ENCODE measurements at places on chromosomes 2 and 18. TPM values are rescaled to one million over a fixed set of nuclear protein-coding genes. Genes with fewer than 3 reads are reported as not detected.

- H3K27me3 ChIP-seq = no peaks in the 10 kb centered on the region
- no peak overlapping the region for H3K27ac ChIP-seq
- H3K4me3 ChIP-seq = no peak overlapping the region
- H3K36me3 ChIP-seq = no peaks in the 10 kb centered on the region
- no peaks in the 10 kb centered on the region for H3K4me1 ChIP-seq
These were observed 166.9 kb downstream of the ZNF516 start for GRCh38 chr18:76328140-76328539.

DNA sequence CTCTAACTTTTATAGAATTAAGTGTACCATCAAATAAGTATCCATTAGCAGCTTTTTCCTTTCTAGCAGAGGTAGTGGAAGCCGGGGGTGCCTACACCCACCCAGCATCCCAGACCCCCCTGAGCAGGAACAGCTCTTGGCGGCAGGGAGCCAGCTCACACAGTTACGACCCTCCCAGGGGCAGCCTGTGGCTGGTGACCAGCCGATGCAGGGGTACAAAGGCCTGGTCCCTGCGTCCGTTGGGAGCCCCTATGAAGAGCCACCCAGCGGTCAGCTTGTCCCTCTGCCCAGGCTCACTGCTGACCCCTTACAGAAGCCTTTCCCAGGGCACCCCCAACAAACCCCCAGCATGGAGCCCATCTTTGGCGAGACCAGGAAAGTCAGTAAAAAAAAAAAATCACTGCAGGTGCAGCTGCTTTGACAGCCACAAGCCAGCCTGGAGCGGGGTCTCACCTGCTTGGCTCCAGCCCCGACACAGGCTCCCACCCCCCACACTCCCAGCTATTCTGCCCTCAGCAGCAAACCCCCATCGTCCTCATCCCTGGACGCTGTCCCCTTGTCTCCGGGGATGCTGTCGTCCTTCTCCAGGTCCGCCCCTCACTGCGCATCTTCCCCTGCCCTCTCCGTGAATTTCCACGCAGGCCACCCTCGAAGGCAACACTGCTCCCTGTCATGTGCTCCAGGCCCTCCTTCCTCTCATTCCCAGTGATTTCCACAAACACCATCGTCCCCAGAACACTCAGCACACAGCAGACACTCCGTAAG lies 43.1 kb downstream of the GPC1 start:
- H3K27me3 ChIP-seq = no peaks in the 10 kb centered on the region
- no peak overlapping the region for H3K27ac ChIP-seq
- ATAC-seq = no peak
- no peaks in the 10 kb centered on the region for H3K36me3 ChIP-seq

DNA sequence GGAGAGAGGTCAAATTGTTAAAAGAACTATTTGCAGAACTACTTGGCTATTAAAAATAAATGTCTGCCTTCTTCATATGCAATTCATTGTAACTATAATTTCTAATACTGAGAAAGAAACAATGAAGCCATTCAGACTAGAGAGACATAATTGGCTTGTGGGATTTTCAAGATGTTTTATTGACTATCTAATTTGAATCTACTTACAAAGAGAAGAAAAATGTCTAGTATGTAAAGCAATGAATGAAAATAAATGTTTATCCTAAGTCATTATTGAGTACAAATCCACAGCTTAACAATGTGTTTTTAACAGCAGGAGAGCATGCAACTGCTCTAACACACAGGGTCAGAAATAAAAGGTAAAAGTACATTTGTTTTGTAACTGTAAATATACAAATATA lies 19.2 kb downstream of the RMP24 start:
- H3K4me3 ChIP-seq = no peak overlapping the region
- ATAC-seq = no peak
- H3K4me1 ChIP-seq = no peaks in the 10 kb centered on the region

DNA sequence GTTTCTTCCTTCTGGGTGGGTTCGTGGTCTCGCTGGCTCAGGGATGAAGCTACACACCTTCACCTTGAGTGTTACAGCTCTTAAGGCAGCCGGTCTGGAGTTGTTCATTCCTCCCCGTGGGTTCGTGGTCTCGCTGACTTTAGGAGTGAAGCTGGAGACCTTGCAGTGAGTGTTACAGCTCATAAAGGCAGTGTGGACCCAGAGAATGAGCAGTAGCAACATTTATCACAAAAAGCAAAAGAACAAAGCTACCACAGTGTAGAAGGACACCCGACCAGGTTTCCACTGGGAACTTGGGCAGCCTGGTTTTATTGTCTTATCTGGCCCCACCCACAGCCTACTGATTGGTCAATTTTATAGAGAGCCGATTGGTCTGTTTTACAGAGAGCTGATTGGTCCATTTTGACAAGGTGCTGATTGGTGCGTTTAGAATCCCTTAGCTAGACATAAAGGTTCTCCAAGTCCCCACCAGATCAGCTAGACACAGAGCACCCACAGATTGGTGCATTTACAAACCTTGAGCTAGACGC lies 20.1 kb upstream of the ROCK1 start:
- H3K4me1 ChIP-seq = no peaks in the 10 kb centered on the region
- no peaks in the 10 kb centered on the region for H3K27me3 ChIP-seq
- ATAC-seq = no peak

DNA sequence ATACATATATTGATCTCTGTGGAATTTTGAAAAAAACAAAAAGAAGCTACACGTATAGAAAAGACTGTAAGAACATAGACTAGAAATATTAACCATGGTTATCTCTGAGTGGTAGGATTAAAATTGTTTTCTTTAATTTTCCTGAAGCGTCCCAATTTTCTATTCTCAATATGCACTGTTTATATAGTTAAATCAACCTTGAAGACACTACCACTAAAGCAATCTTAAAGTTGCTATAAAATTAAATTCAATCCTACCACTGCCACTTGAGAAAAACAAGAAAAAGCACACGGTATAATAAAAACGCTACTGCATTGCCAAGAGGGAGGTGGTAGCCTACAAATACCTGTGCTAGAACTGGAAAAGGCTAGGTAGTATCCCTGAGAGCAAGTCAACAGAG lies 47.2 kb downstream of the TRIP12 start:
- H3K4me3 ChIP-seq = no peak overlapping the region
- no peaks in the 10 kb centered on the region for H3K36me3 ChIP-seq
- no peak for ATAC-seq
- no peaks in the 10 kb centered on the region for H3K27me3 ChIP-seq
- H3K27ac ChIP-seq = no peak overlapping the region

DNA sequence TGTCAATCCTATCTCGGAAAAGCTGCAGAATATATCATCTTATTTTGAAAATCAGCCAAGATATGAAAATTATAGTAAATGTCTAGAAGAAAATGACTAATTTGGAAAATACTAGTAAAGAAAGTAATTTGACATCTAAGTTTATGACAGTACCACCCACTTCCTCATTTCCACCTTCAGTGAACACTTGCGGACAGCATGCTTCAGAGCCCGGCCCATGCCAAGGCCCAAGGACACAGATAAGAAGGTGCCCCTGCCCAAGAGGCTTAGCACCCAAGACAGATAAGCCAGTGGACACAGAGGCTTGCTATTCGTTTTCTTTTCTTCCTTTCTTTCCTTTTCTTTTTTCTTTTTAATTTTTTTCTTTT lies 4.8 kb upstream of the KCNG2 start:
- no peaks in the 10 kb centered on the region for H3K36me3 ChIP-seq
- H3K27me3 ChIP-seq = peaks cover 71% of the 10 kb centered on the region
- no peak overlapping the region for H3K4me3 ChIP-seq
- H3K27ac ChIP-seq = no peak overlapping the region
- no peaks in the 10 kb centered on the region for H3K4me1 ChIP-seq

Gene RAPGEF4
- total RNA-seq = 2.5 TPM

- no peaks in the 10 kb centered on the region for H3K27me3 ChIP-seq
- no peak for ATAC-seq
- no peaks in the 10 kb centered on the region for H3K4me1 ChIP-seq
- H3K4me3 ChIP-seq = no peak overlapping the region
- no peaks in the 10 kb centered on the region for H3K36me3 ChIP-seq
These were observed 30.5 kb downstream of the HPCAL1 start for GRCh38 chr2:10333247-10333613.

Gene CYTIP
- total RNA-seq = 2.9 TPM

Gene SLC35G4
- total RNA-seq = not detected

DNA sequence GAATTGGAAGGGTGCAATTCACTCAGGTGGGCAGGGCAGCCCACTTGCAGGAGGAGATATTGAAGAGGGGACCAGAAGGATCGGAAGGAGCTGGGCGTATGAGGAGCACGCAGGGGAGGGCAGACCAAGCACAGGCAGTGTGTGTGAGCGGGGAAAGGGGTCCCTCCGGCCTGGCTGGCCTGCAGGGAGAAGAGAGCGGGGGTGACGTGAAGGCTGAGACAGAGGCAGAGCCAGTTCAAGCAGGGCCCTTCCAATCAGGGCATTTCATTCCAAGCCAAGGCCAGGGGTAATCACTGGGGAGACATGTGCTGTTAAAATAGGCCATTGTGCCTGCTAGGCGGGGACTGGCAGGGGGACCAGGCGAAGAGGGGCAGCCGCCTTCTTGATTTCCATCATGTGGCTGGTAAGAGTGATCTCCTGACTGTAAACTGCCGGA lies 62.2 kb downstream of the ACKR3 start:
- peak overlapping the region; percentile 40 for H3K27ac ChIP-seq
- no peak overlapping the region for H3K4me3 ChIP-seq
- H3K4me1 ChIP-seq = peaks cover 28% of the 10 kb centered on the region
- no peaks in the 10 kb centered on the region for H3K36me3 ChIP-seq
- ATAC-seq = no peak
- H3K27me3 ChIP-seq = no peaks in the 10 kb centered on the region

- no peak for ATAC-seq
- peaks cover 2% of the 10 kb centered on the region for H3K36me3 ChIP-seq
- no peaks in the 10 kb centered on the region for H3K27me3 ChIP-seq
- no peak overlapping the region for H3K27ac ChIP-seq
These were observed 10.1 kb upstream of the CCDC138 start for GRCh38 chr2:108776475-108776874.

DNA sequence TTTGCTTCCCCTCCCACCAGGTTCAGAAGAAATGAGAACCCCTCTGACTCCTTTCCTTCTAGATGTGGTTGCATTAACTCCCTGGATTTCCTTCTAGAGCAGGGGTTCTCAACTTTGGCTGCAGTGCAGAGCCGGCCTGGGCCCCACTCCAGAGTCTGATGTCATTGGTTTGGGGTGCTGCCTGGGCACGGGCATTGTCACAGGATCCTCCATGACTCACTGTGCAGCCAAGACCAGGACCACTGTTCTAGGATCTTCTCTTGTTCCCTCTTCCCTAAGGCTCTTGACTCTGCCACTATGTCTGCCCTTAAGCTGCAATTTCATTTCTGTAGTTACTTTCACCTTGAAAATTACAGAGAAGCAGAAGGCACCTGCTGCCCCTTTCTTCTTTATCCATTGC lies 31.8 kb downstream of the TBC1D8 start:
- peaks cover 79% of the 10 kb centered on the region for H3K4me1 ChIP-seq
- H3K27ac ChIP-seq = peak overlapping the region; percentile 71
- no peak overlapping the region for H3K4me3 ChIP-seq
- peak; percentile 29 for ATAC-seq
- H3K27me3 ChIP-seq = no peaks in the 10 kb centered on the region

- peaks cover 35% of the 10 kb centered on the region for H3K27me3 ChIP-seq
- H3K4me3 ChIP-seq = peak overlapping the region; percentile 84
- ATAC-seq = peak; percentile 12
- H3K36me3 ChIP-seq = no peaks in the 10 kb centered on the region
- peak overlapping the region; percentile 99 for H3K27ac ChIP-seq
These were observed 11.5 kb downstream of the SPEG start for GRCh38 chr2:219446101-219446504.

GRCh38 chr18:46046126-46046525 lies 25.9 kb downstream of the PSTPIP2 start:
- H3K4me3 ChIP-seq = no peak overlapping the region
- ATAC-seq = no peak
- H3K27ac ChIP-seq = no peak overlapping the region
- H3K27me3 ChIP-seq = no peaks in the 10 kb centered on the region

DNA sequence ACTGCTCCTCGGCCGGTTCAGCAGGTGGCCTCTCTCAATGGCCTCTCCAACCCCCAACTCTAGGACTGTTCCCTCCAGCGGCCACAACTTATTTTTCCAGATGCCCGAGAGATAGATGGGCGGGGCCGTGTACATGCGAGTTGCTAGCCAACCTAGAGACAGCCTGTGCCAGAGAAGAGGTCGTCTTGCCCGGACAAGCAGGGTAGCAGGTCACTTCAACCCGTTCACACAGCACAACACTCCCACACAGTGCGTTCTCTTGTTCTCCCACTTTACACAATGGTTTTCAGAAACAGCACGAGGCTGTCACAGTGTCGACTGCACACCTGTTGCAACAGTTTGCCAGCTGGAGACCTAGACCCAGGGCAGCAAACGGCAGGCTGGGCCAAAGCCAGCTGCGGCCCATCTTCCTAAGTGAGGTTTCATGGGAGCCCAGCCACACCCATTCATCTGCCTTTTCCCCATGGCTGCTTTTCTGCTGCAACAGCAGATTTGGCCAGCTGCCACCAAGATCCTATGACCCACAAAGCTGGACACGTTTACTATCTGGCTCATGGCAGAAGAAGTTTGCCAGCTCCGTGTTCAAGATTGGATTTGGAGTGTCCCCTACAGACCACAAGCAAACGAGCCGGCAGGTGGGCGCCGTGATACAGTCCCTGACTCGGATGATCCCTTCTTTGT lies 7.3 kb upstream of the PRLH start:
- no peak overlapping the region for H3K27ac ChIP-seq
- peak; percentile 87 for ATAC-seq
- peaks cover 9% of the 10 kb centered on the region for H3K27me3 ChIP-seq
- peaks cover 39% of the 10 kb centered on the region for H3K4me1 ChIP-seq

DNA sequence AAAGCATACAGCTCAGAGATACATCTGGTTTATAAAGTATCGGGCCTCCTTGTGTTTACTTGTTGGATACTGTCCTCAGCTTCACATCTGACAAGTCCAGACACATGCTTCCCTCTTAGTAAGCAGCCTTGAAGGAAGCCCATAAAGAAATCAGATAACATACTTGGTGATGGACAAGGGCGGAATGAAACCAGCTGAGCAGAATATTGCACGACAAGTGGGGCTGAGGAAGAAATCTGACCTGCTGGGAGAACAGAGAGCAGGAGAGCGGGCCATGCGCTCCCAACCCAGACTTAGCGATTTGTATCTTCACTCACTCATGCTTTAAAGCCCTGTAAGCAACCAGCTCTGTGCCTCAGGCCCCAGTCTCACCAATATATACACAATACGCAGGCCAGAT lies 208.4 kb downstream of the CDH20 start:
- peaks cover 23% of the 10 kb centered on the region for H3K27me3 ChIP-seq
- no peak overlapping the region for H3K4me3 ChIP-seq
- no peak overlapping the region for H3K27ac ChIP-seq

DNA sequence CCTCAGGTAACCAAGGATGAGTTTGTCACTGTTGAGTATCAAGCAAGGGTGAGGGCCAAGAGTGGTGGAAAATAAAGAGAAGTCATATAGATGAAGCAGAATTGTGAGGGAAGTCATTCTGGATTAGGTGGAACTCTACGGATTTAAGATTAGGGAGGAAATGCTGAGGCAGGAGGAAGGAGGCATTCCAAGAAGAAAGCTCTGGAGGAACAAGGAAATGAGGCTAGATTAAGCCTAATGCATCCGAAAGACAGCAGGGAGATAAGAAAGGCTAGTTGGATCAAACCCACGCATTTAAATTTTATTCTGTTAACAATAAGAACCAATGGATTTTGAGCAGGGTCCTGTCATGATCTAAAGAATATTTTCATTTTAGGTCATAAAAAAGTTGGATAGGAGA lies 681.2 kb downstream of the EPHA4 start:
- H3K4me1 ChIP-seq = no peaks in the 10 kb centered on the region
- ATAC-seq = no peak
- no peak overlapping the region for H3K4me3 ChIP-seq

Measured in gastroesophageal sphincter (tissue), 4 donors.